AG08395 (cell line): ENCODE measurements at places on chromosomes 7 and 10.
A peak's percentile ranks its signal among the peaks of the same experiment; 100 is the strongest.

- no peak for DNase-seq
Observed at GRCh38 chr7:99601656-99602310, 3.7 kb downstream of the TMEM225B start.

DNA sequence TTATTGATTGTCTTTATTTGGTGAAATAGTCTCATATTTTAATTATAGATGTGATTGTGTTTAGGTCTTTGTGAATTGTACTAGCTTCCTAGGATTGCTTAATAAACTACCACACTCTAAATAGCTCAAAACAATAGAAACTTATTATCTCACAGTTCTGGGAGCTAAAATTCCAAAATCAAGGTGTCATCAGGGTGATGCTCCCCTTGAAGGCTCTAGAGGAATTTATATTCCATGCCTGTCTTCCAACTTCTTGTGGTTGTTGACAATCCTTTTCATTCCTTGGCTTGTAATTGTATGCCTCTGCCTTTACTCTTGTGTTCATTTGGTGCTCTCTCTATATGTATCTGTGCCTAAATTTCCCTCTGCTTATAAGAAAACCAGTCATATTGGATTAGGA, 155.3 kb upstream of the AKR1E2 start:
- peak; percentile 65 for DNase-seq

DNA sequence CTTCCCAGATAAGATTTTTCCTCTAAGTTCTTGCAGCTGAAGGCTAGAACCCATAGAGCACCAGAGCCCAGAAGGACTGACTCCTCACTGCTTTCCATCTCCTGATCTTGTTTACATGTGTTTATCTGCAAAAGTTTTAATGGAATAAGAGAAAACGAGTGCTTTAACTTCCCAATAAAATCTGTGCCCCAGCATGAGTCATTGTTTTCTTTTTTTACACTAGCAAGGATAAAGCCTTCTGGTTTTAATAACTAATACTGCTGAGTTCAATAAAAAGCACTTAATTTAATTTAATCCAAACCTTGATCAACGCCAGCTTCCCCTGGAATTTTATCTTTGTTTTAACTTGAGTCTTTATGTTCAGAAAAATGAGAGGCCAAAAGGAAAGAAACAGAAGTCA, 227.6 kb downstream of the HPSE2 start:
- no peak for DNase-seq

- DNase-seq, result peak; percentile 27
Observed at GRCh38 chr7:74092964-74093471, 9.4 kb downstream of the LIMK1 start.

DNA sequence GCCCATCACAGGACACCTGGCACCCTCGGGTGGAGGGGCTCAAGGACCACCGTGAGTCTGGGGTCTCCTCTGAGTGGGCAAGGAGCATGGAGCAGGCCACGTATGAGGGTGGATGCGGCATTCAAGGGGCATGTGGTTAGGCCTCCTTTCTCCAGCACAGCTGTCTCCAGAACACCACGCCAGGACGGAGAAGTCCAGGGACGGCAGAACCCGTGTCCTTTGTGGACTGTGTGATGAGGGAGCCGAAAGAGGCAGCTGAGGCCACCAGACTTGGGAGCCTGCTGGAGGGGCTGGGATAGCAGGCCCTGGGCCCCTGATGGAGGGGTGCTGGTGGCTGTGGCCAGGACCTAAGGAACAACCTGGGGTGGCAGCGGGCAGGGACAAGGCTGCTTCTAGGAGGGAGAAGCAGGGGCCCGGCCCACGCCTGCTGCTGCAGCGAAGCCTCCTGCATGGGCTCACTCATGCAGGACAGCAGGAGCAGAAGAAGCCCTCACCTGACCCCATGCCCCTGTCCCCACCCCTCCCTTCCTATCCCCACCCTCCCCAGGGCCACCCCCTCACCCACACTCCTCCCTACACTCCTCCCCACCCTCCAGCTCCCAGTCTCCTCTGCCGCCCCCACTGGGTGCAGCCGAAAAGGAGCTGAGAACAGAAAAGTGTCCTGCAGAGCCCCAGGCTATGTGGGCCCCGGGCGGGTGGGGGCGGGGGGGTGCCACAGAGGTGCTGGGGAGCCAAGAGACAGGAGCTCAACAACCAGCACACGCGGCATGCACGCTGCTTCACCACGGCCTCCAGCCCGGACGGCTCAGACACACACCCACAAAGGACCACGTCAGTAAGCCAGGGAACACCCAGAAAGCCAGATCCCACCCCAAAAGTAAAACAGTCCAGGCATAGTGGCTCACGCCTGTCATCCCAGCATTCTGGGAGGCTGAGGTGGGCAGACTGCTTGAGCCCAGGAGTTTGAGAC, 29.7 kb downstream of the ZFAND2A start:
- DNase-seq, result no peak

DNA sequence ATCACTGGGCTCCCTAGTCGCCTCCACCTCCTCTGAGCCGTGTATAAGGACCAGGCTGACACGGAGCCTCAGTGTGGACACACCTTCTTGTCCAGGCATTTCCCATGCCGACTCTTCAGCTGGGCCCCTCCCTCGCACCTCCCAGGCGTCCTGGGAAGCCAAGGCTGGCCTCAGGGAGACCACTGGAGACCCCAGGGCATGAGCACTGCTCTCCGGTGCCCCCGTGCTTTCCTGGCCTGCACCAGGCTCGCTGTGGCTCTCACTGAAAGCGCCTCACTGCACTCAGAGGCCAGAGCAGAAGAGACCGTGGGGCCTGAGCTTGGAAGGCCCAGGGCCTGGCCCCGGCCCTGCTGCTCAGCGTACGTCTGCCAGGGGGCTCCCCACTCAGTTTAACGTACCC, 31.4 kb downstream of the LRRC27 start:
- no peak for DNase-seq

- DNase-seq, result peak; percentile 82
Observed at GRCh38 chr10:5563991-5564536, 39.3 kb downstream of the CALML3 start.

DNA sequence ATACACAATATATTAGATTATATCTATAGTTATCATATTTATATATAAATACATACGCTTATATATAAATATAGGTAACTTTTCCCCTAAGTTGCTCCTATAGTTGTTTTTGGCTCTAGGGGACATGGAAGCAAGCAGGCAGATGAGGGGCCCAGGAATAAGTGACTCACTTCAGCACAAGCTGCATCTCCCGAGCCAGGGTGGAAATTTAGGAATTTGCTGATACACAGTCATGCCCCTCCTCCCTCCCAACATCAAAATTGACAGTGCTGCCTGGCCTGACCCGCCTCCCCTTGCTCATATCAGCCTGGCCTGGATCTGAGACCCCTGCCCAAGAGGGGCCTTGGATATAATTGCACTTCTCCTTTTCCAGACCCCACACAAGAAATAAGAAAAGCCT, 33.8 kb downstream of the MKI67 start:
- no peak for DNase-seq

DNA sequence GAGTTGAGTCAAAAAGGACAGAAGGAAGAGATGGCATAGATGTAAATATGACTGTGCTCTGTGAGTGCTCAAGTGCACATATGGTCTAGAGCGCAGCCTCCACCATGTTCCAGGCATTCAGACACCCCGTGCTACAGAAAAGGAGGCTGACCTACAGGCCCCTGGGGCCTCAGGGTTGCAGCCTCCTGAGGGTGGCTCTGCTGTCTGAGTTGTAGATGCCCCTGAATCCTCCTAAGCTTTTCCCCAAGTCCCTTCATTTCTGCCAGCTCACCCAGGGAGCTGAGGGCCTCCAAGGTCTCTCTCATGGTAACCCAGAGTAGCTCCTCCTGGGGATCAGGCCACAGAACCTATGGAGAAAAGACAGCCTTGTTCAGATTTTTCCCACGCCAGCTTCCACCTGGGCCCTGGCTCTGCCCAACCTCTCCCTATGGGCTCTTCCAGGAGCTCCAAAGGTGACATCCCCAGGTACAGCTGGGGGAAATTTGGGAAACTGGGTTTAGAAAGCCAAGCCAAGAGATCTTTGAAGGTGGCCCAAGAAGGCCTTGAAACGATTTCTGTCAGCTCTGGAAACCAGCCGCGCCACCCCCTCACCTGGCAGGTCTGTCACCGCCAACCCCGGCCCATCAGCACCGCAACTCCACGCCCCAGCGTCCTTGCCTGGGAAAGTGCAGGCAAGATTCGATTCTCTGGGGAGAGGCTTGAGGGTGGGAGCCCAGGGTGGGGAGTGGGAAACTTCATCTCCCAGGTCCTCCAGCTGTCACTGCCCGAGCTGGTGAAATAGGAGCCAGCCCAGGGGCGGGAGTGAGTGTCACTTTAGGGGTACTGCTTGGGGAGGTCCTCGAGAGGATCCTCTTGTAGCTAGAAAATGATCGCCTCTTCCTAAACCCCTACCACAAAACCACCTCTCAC, 2.4 kb downstream of the ZNF467 start:
- no peak for DNase-seq

DNA sequence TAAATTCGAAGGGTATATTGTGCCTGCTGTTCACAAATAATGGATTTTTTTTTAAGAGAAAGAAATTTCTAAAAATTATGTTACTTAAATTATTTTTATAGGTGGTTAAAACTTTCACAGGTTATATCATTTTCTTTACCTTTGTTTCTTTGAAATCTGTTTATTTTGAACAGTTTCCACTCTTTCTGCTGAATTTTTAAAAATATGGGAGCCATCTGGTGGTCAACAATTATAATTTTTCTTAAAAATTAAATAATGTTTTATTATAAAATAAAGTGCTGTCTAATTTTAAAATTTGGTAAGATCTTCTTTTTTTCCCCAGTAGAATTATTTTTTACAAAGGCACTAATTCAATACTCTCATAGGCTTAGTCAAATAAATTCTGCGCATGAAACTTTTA, 263.9 kb downstream of the ETV1 start:
- DNase-seq, result no peak

GRCh38 chr7:43653891-43654504, 71.1 kb downstream of the STK17A start:
- DNase-seq, result no peak

GRCh38 chr10:62651341-62651740, 153.2 kb upstream of the ADO start:
- DNase-seq, result peak; percentile 52

DNA sequence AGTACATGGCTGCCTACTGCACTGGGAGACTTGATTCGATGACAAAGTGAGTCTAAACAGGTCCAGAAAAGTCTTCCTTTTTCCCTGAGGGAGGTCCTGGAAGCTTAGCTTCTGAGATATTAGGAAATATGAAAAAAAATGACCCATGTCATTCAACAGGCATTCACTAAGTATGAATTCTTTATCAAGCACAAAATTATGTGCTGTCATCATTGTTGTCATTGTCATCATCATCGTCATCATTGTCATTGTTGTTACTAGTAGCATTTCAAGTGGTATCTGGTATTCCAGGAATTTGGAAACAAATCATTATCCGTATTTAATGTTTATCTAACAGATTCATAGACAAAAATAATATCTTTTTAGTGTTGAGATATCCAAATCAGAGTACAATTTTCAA, 49.7 kb upstream of the HECTD2 start:
- no peak for DNase-seq

GRCh38 chr10:97882142-97883091, 32.8 kb downstream of the GOLGA7B start:
- peak; percentile 96 for DNase-seq

- DNase-seq, result no peak
Observed at GRCh38 chr7:142913051-142913450, 20.5 kb downstream of the TRPV5 start.

- DNase-seq, result no peak
Observed at GRCh38 chr7:106460792-106461254, 176.0 kb upstream of the NAMPT start.

- DNase-seq, result no peak
Observed at GRCh38 chr7:148572067-148572522, 18.5 kb upstream of the C7orf33 start.

- DNase-seq, result no peak
Observed at GRCh38 chr10:81943583-81943982, 68.6 kb downstream of the NRG3 start.

GRCh38 chr10:117348236-117348635, 27.0 kb downstream of the PDZD8 start:
- no peak for DNase-seq

GRCh38 chr10:33476757-33477273, 142.3 kb upstream of the NRP1 start:
- DNase-seq, result no peak

GRCh38 chr10:17239345-17240085, 11.5 kb downstream of the VIM start:
- DNase-seq, result no peak

- DNase-seq, result no peak
Observed at GRCh38 chr7:123846217-123846891, 1.4 kb downstream of the HYAL4 start.

- no peak for DNase-seq
Observed at GRCh38 chr10:86259901-86260562, 106.6 kb downstream of the GRID1 start.

- peak; percentile 5 for DNase-seq
Observed at GRCh38 chr7:116495736-116496135, 3.8 kb upstream of the CAV2 start.

DNA sequence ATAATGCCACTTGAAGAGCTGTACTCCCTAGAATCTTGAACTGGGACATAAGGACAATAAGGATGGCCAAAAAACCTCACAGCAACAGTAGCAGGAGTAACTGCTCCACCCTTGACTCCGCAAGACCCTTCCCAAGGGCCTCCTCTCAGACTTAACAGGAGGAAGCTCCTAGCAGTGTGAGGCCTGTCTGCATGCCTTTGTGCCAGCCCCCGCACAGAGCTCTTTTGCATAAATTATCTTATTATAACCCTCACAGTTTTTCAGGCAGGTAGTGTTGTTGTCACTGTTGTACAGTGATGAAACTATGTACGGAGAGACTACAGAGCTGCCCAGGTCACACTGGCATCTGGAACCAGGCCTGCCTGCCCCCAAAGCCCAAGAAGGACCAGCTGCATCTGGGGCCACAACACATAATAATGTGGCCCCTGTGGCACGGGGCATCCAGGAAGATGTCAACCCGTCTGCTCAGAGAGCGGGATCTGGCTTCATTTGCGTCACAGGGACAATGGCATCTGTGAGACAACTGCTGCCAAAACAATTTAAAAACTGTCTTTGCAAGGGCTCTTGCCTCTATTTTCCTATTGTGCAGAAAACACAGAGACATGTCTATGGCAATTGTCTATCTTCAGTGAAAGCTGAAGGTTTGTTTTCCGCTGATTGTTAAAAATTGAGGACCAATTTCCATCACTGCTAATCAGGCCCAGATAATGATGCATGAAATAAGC, 249.3 kb upstream of the GRB10 start:
- no peak for DNase-seq
